Activated T-helper 9 cell treated with anti-CD3 and anti-CD28 coated beads, Interleukin-2, amount 50 U/mL, for 16 hours (primary cell): ENCODE measurements at places on chromosomes 1 and 21.

DNA sequence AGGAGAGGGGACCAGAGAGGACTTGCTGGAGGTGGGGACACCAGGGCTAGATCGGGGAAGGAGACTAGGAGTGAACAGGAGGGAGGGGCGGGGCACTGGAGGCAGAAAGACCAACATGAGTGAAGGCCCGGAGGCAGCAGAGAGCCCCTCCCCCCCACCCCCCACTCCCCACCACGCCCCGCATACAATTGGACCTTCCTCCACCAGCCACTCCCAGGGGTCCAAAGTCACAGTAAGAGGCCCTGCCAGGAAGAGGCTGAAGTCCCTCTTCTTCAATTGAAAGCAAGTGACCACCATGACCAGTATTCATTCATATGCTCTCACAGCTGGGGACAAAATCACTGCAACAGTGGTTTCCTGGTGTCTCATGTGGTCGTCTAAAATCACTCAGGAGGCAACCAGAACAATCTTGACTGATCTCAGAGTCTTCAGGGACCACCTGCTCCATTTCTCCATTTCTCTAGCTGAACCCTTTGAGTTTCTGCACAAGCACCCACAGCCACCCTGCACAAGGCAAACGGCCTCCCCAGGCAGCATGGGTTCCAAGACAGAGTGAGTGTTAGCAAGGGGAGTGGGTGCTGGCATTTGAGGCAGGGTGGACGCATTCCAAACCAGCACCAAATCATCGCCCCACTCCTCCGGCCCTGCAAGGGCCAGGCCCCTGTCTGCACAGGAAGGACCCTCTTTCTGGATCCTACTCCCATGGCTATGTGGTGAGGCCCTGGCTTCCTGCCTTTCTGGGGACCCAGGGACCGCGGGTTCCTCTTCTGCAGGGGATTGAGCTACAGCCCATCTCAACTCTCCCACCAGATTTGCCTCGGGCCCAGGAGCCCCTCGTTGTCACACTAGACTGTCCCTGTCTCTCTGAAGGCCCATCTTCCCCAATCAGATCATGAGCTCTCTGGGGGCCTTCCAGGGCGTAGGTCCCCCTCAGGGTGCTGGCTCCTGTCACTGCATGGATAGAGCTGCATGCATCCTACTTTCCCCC is 17.0 kb downstream of the LAPTM5 start:
- no peak for DNase-seq

DNA sequence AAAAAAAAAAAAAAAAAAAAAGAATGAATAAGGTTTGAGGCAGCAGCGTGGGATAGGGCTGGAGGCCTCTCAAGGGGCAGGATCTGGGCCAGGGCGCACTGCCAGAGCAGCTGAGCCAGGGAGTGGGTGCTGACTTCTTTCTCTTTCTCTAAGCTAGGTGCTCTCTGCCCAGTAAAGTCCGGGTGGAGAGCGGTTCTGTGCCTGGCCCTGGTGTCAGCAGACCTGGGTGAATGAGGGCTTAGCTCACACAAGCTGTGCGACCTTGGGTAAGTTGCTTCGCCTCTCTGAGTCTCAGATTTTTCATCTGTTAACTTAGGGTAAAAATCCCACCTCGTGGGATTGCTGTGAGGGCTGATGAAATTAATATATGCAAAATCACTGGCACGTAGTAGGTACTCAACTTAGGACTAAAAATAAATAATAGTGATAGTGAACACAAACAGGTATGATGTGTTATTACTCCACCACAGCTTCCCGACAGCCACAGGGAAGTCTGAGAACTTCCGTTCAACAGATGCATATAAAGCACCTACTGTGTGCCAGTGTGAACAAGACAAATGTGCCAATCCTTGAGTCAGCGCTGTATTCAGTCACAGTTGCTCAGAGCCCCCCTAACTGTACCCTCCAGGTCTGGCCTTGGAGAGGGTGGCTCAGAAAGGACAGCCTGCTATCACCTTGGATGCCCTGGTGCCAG is 2.0 kb upstream of the FAM131C start:
- no peak for DNase-seq

- DNase-seq: no peak
These were observed 96.3 kb upstream of the KIF26B start for GRCh38 chr1:245058436-245058835.

DNA sequence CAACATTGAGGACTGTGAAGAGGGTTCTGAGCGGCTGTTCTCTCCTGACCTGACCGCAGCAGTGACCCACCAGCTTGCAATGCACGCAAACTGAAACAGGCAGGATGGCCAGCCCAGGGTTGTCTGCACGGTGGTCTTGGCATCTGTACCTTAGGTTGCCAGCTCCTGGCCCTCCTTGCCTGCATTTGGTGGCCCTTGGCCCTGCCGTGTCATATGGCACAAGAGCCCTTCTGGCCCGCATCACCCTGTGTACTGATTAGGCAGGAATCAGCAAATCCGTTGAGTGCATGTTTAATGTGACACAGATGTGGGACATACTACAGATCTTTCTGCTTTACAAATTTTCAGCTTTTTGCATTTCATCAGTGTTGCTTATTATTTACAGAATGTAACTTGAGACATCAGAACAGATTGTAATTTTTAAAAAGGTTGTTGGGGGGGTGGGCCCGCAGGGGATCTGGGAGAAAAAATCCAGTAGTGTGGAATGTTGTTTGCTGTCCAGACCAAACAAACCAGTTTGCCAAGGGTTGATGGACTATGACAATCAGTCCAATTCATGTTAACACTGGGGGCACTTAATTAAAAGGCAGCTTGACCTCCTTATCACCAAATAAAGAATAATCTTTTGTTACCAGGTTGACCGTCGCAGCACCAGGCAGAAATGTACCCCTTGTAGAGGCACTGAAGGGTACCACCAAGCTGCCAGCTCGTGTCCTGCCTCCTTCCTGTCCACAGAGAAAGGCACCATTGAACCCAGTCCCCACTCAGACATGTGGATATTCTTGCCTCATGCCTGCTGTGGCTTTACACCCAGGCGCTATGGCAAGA is 132.6 kb downstream of the DHRS3 start:
- DNase-seq: no peak

GRCh38 chr1:113141650-113142473 is 68.9 kb downstream of the LRIG2 start:
- DNase-seq: no peak

- DNase-seq: no peak
These were observed 13.2 kb downstream of the NAV1 start for GRCh38 chr1:201551877-201552731.
